ENCODE measurements at places on chromosomes 3 and 15.

DNA sequence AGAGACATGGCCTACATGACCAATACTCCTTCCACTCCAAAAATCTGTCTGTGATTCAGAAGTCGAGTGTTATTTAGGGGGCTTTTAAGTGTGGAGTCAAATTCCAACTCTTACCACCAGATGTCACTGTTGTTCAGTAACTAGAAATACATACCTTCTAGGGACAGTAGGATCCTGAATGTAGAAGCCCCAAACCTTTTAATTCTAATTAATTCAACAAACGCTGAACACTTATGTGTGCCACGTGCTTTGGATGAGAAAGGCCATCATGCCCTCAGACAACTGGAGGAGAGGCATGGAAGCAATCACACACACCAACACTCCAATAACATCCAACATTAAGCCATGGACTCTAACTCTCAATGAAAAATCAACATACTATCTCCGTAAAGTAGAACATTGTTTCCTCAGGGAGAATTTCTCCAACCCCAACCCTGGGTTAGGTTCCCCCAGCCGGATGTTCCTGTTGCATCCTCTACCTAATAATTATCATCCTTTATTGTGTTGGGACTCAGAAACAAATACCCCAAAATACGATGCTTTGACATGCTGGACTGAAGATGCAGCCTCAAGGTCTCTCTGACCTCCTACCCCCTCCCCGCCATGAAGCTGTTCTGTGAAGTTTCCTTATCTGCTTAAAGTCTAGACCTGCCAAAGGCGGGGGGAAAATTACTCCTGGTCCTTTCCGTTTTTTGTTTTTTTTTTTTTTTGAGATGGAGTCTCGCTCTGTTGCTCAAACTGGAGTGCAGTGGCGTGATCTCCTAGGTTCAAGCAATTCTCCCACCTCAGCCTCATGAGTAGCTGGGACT lies 8.0 kb upstream of the CCDC13 start:
- peak; percentile 89 for DNase-seq

GRCh38 chr15:80732818-80733217 lies 37.7 kb downstream of the ABHD17C start:
- DNase-seq: no peak

- peak; percentile 86 for DNase-seq
These were observed 44.9 kb downstream of the CPN2 start for GRCh38 chr3:194306109-194306686.

- DNase-seq: no peak
These were observed 62.5 kb upstream of the SKOR1 start for GRCh38 chr15:67762610-67763368.

GRCh38 chr15:84788500-84788899 lies 28.7 kb upstream of the ALPK3 start:
- DNase-seq: no peak

GRCh38 chr3:31621314-31621713 lies 88.6 kb downstream of the STT3B start:
- DNase-seq: no peak

- no peak for DNase-seq
These were observed 116.0 kb downstream of the TBC1D5 start for GRCh38 chr3:17626395-17626794.

DNA sequence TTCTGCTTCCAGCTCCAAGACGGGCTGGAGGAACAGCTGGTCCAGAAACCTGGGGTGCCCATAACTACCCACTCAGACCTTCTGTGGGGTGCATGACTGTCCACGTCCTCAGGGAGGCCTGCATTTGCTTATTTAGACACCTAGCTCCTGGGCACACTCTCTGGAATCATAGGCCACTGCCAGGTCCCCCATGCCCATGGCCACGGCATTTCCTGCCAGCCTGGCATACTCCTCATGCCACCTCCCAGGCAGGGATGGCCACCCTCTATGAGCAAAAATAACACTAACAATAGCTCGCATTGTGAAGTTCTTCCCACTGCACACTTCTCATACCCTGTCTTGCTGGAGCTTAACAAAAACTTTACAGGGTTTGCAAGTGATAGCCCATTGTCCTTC lies 166.9 kb upstream of the TPM1 start:
- no peak for DNase-seq

DNA sequence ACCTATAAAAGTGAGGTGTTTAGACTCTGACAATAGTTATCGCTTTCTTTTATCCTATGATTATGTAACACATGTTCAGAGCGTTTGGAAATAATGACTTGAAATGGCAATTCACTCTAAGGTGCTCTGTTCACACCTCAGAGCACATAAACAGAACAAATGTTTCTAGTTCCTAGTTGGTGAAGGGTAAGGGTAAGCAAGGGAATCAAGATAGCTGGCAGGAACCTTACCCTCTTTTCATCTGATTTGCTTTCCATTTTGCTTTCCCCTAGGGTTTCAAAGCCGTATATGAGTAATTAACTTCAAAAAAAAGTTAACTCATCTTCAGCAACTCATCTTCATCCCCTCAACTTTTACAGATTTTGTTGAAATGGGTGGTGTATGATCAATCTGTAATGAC lies 2.3 kb upstream of the ATOSA start:
- no peak for DNase-seq

- DNase-seq: no peak
These were observed 896 bp upstream of the KLHL25 start for GRCh38 chr15:85795337-85796305.

- no peak for DNase-seq
These were observed 289.9 kb downstream of the CTNNB1 start for GRCh38 chr3:41489231-41489630.

DNA sequence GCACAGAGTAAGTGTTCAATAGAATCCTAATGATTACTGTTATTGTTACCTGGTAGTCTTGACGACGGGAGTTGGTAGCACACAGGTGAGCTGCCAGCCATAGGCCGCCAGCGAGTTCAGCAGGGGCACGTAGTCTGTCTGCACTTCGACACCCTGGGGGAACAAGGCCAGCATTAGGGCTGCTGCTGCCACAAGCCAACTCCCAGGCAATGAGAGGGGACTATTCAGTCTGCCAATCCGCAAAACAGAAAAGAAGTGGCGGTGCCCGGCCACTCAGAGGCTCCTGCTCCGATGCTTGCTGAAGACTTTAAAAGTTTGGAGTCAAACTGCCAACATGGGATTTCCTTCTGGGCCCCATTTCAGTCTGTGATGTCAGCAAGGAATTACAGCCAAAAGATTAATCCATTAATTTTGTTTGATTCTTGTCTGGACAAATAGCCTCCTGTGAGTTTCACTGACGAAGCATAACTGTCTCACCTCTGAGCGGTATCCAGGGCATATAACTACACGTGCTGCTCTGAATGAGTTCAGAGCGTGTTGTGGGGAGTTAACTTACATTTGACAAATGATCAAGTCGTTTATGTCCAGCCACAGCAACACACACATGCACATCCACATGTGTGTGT lies 61.8 kb downstream of the OXNAD1 start:
- no peak for DNase-seq

DNA sequence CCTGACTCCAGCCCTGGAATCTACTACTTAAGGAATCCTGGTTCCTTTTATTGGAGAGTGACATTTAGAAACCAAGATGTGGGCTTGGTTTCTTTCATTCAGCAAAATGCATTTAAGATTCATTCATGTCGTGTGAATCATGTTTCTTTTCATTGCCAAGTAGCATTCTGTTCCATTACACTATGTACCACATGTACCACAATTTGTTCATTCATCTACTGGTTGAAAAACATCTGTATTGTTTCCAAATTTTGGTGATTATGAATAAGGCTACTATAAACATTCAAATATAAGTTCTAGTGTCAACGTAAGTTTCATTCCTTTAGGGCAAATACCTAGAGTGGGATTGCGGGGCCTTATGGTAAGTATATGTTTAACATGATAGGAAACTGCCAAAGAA lies 264.2 kb downstream of the VPS13C start:
- DNase-seq: no peak

GRCh38 chr3:48222616-48223513 lies at the start of gene CAMP:
Gene CAMP (plus strand): TSS chr3:48223495. CDS start chr3:48223512, 17 bp downstream.
- DNase-seq: no peak

- no peak for DNase-seq
These were observed 38.7 kb upstream of the ATOSA start for GRCh38 chr15:52717924-52718323.

DNA sequence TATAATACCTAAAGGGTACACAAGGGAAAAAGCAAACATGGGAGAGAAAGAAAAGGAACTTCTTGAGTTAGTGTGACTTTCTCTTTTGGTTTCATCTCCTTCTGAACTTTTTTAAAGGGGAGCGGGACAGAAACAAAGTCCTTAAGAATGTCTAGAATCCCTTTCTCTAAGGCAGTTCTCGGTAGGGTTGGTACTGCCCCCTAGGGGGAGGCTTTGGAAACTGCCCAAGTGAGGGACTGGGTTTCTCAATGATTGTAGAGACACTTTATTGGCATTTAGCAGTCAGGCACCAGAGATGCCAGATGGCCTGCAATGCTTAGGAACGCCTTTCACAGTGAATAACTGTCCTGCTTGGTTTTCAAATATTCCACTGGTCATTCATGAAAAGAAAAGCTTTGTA lies 172.7 kb downstream of the WDR72 start:
- DNase-seq: no peak

DNA sequence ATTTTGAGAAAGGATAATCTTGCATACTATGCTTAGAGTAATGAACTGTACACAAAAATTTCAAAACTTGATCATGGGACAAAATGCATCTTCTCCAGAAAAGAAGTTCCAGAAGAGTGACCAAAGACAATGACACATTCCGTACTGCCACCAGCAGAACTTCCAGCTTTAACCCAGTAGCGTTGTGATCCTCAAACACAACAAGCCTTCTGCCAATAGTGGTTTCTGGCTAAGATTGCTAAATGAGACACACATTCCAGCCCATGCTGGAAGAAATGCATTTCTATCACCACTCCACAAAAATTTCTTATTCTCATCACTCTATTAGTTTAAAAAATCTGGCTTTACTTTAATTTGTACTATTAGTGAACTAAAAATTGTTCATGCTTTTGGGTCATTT lies 334.9 kb downstream of the TBC1D5 start:
- DNase-seq: no peak

DNA sequence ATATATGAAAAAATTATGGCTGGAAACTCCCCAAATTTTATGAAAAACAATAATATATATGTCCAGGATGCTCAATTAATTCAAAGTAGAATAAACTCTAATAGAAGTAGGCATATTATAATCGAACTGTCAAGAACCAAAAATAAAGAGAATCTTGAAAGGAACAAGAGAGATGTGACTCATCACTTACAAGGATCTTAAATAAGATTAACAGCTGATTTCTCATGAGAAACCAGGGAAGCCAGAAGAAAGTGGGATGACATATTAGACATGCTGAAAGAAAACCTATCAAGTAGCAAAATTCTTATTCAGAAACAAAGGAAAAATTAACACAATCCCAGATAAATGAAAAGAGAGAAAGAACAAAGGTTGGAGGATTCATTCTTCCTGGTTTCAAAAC lies 66.8 kb downstream of the FAIM start:
- DNase-seq: peak; percentile 15

Data from dermis blood vessel endothelial cell (primary cell).